SK-N-SH (cell line): ENCODE measurements at places on chromosomes 6 and 20. TPM values are rescaled to one million over a fixed set of nuclear protein-coding genes. Genes with fewer than 3 reads are reported as not detected.

- H3K4me1 ChIP-seq = no peaks in the 10 kb centered on the region
- DNase-seq = no peak
- H3K27ac ChIP-seq = no peak overlapping the region
Observed at GRCh38 chr6:128240024-128240428, 280.4 kb downstream of the PTPRK start.

- DNase-seq = no peak
- H3K27me3 ChIP-seq = no peaks in the 10 kb centered on the region
- peaks cover 13% of the 10 kb centered on the region; the same call in 1 of the 2 replicates for H3K4me1 ChIP-seq
- no peak overlapping the region for H3K27ac ChIP-seq
- no peak overlapping the region for H3K4me3 ChIP-seq
Observed at GRCh38 chr6:30891450-30891723, 7.1 kb downstream of the DDR1 start.

GRCh38 chr6:148293181-148293995 lies 49.2 kb upstream of the SASH1 start:
- H3K4me1 ChIP-seq = peaks cover 19% of the 10 kb centered on the region; the same call in 1 of the 2 replicates
- no peak overlapping the region for H3K4me3 ChIP-seq
- peak overlapping the region; percentile 94; the same call in 1 of the 2 replicates for H3K27ac ChIP-seq
- DNase-seq = no peak

DNA sequence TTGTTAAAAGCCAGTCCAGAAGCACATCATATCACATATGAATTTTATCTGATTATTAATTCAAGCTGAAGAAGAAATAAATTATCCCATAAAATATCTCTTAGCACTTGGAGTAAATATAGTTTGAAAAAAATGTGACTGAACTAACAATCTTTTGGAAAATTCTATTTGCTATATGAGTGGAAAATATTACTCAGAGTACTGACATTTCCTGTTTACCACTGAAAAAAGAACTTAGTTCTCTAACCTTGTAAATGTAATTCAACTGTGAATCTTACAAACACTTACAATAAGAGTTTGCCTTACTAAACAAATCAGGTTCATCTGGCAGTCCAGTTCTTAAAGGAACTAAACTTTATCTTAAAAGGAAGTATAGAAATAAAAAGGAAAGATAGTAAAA lies 44.2 kb downstream of the MOXD1 start:
- H3K4me1 ChIP-seq = no peaks in the 10 kb centered on the region
- no peak for DNase-seq
- no peak overlapping the region for H3K4me3 ChIP-seq

GRCh38 chr6:53433261-53433950 lies 84.7 kb upstream of the ELOVL5 start:
- no peak overlapping the region for H3K4me3 ChIP-seq
- H3K36me3 ChIP-seq = no peaks in the 10 kb centered on the region
- H3K4me1 ChIP-seq = no peaks in the 10 kb centered on the region
- no peaks in the 10 kb centered on the region; the same call in 1 of the 2 replicates for H3K27me3 ChIP-seq

DNA sequence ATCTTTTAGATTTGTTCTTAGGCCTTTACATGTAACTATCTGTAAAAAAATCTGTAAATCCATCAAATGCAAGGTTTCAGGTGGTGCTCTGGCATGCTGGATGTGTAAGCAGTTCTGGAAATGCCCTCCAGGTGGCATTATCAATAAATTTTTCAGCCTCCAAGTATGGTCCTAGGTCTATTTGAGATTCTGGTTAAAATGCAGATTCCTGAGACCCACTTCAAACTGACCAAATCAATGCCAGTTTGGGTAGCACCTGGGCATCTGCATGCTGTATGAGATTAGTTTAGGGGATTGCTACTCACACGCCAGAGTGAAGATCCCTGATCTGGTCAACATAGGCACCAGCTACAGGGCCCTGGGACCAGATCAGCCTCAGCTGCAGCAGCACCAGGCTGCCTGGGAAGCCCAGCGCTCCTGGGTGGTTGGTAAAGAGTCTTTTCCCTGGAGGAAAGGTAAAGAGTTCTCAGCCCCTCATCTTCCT lies 507.3 kb upstream of the CITED2 start:
- peak; percentile 51 for DNase-seq
- no peaks in the 10 kb centered on the region for H3K36me3 ChIP-seq
- H3K27me3 ChIP-seq = no peaks in the 10 kb centered on the region
- no peak overlapping the region; the same call in 1 of the 2 replicates for H3K4me3 ChIP-seq

GRCh38 chr6:145783796-145784195 lies 30.8 kb downstream of the FBXO30 start:
- peaks cover 2% of the 10 kb centered on the region; the same call in 1 of the 2 replicates for H3K36me3 ChIP-seq
- H3K4me3 ChIP-seq = no peak overlapping the region
- no peaks in the 10 kb centered on the region for H3K27me3 ChIP-seq

DNA sequence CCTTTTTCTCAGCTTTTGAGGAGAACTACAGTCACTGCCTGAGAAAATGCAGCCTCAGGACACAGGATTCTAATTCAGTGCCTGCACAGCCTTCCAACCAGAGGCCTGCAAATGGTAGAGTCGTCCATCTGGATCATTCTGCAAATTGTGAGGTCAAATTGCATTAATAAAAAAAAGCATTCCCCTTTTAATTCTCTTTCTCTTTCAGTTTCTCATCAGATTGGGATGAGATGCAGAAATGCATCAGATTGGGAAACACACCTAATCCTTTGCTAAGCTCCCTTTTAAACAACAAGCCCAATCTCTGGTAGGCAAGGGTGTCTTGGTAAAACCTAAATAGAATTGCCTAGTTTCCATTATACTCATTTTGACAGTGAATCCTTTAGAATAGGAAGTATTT lies 838.8 kb downstream of the MAFB start:
- no peaks in the 10 kb centered on the region for H3K27me3 ChIP-seq
- peaks cover 28% of the 10 kb centered on the region for H3K4me1 ChIP-seq
- H3K27ac ChIP-seq = peak overlapping the region; percentile 71
- H3K4me3 ChIP-seq = no peak overlapping the region
- H3K36me3 ChIP-seq = no peaks in the 10 kb centered on the region
- DNase-seq = no peak

- H3K27ac ChIP-seq = peak overlapping the region; percentile 77
- peaks cover 44% of the 10 kb centered on the region for H3K4me1 ChIP-seq
- DNase-seq = no peak
- H3K4me3 ChIP-seq = no peak overlapping the region
Observed at GRCh38 chr6:82954937-82955577, 110.6 kb downstream of the UBE3D start.

DNA sequence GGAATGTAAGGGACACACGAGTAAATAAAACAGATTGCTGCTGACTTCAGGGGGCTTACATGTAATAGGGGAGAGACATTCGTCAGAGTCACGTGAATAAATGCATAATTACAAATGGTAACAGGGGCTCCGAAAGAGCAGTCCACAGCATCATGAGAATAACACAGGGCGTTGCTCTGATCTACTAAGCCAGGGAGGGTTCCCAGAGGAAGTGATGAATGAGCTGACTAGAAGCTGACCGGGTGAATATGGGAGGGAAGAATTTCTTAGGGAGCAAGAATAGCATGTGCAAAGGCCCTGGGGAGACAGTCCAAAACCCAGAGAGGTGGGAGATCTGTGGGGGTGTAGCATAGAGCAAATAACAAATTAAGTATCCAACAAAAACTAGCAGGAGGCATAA lies 2.4 kb downstream of the BPI start:
- H3K4me3 ChIP-seq = no peak overlapping the region
- no peak for DNase-seq
- peaks cover 4% of the 10 kb centered on the region; the same call in 1 of the 2 replicates for H3K4me1 ChIP-seq
- H3K27ac ChIP-seq = no peak overlapping the region

DNA sequence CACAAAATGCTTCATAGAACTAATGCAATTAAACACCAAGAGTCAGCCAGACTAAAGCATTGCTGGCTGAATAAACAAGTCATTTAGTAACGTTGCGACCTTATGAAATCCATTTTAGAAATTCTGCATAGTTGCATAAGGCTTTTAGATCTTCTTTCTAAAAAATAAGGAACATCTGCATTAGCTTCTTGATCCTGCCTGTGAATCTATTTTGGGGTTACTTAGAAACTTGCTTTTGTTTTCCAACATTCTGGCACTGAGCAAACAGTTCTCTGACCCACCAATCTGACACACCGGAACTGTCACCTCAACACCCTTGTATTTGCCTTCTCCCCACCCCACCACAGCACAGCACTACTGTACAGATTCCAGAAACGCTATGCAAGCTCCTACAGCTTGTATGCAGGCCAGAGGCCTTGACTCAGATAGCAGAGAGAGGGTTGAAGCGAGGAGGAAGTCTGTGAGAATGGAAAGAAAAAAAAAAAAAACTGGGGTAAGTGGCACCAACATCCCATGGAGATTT lies 55.0 kb downstream of the KIF13A start:
- no peak for DNase-seq
- H3K36me3 ChIP-seq = no peaks in the 10 kb centered on the region
- H3K27me3 ChIP-seq = no peaks in the 10 kb centered on the region
- H3K4me3 ChIP-seq = no peak overlapping the region

- H3K4me1 ChIP-seq = peaks cover 12% of the 10 kb centered on the region; the same call in 1 of the 2 replicates
- H3K27me3 ChIP-seq = no peaks in the 10 kb centered on the region
- H3K27ac ChIP-seq = peak overlapping the region; percentile 96
- H3K4me3 ChIP-seq = peak overlapping the region; percentile 75
- peak; percentile 92 for DNase-seq
- no peaks in the 10 kb centered on the region for H3K36me3 ChIP-seq
Observed at GRCh38 chr6:156777577-156778453, 637 bp downstream of the ARID1B start.

DNA sequence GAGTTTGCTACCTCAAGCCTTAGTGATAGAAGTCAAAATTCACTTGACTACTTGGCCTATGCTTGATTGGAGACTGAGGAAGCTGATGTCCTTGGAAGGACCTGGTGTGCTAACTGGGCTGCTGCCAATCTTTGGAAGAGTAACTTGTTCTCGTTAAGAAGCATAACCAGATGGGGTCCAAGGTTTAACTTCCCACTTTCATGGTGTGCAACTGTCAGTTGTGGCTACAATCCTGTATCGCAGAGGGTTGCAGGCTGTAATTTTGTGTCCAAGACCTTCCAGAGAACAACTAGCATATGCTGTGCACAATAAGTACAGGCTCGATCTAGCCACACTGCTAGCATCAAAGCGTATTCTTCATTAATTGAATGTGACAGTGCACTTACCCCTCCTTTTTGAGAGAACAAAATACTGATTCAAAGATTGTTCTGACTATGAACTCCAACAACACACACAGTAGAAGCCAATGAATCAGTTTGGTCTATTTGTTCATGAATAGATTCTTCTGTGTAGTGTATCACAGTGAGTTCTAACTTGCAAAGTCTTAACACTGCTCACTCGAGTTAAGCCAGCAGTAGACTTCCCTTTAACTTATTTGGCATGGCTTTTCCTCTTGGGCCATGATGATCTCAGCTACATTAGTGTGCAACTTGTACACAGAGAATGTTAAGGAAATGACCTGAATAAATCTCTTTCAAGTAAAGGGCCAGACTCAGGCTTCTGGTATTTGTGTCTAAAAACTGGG lies 15.8 kb upstream of the PLCB1 start:
- no peaks in the 10 kb centered on the region for H3K36me3 ChIP-seq
- H3K27ac ChIP-seq = peak overlapping the region; percentile 79
- no peaks in the 10 kb centered on the region for H3K27me3 ChIP-seq
- no peak for DNase-seq
- no peak overlapping the region for H3K4me3 ChIP-seq

- H3K4me1 ChIP-seq = no peaks in the 10 kb centered on the region
- no peaks in the 10 kb centered on the region for H3K27me3 ChIP-seq
- H3K36me3 ChIP-seq = no peaks in the 10 kb centered on the region
- H3K27ac ChIP-seq = no peak overlapping the region
Observed at GRCh38 chr6:123780021-123780420, 23.6 kb upstream of the NKAIN2 start.

GRCh38 chr20:40104959-40105358 lies 584.1 kb downstream of the MAFB start:
- H3K4me1 ChIP-seq = peaks cover 3% of the 10 kb centered on the region; the same call in 1 of the 2 replicates
- no peak for DNase-seq
- no peaks in the 10 kb centered on the region for H3K27me3 ChIP-seq
- H3K36me3 ChIP-seq = no peaks in the 10 kb centered on the region
- H3K27ac ChIP-seq = no peak overlapping the region

DNA sequence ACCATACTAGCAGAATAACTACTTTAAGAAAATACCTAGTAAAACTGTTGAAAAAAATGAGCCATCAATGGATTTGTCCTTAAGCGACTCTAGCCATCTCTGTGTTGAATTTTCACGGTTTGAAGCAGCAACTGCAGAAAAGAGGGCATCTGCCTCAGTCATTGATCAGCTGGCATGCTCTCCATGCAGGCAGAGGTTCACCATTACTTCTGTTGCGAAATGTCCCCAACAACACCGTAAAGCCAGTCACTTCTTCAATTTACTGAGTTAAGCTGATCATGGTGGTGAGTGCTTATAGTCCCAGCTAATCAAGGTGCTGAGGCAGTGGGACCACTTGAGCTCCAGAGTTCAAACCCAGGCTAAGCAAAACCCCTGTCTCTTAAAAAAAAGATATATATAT lies 11.1 kb downstream of the TPD52L1 start:
- H3K36me3 ChIP-seq = no peaks in the 10 kb centered on the region
- H3K27ac ChIP-seq = no peak overlapping the region
- peaks cover 12% of the 10 kb centered on the region for H3K27me3 ChIP-seq
- no peak for DNase-seq
- no peak overlapping the region for H3K4me3 ChIP-seq

DNA sequence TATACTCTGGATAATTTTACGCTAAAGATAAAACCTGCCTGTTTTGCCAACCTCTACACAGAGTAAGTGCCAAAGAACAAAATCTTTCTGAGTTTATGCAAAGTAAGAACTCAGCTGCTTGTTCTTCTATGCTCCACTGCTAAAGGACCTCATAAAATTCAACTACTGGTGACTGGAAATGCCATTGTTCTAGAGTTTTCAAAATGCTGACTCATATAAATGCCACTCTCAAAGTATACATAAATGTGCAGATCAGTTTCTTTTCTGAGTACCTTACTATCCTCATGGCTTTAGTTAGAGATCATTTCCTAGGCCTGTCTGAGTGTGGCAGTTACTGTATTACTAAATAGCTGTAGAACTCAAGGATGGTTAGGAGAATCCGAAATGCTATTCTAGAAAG lies 45.6 kb downstream of the LYRM4 start:
- peaks cover 9% of the 10 kb centered on the region; the same call in 1 of the 2 replicates for H3K4me1 ChIP-seq
- H3K27me3 ChIP-seq = no peaks in the 10 kb centered on the region
- H3K36me3 ChIP-seq = peaks cover 13% of the 10 kb centered on the region
- H3K27ac ChIP-seq = peak overlapping the region; percentile 8; the same call in 1 of the 2 replicates

Gene CST2
- polyA plus RNA-seq = not detected in 2 replicates

Gene KIF6
- 0.13 and 0.18 TPM in 2 replicates for polyA plus RNA-seq

Gene TMEM217
- 1.5 and 2.0 TPM in 2 replicates for polyA plus RNA-seq

Gene ECHDC1
- 23.3 and 36.1 TPM in 2 replicates for polyA plus RNA-seq

Gene KIF25
- not detected in 2 replicates for polyA plus RNA-seq

Gene KIFC1
- 29.6 and 35.9 TPM in 2 replicates for polyA plus RNA-seq

Gene FAM50B
- polyA plus RNA-seq = 12.9 and 13.8 TPM in 2 replicates

Gene ARMC12
- 1.6 and 2.0 TPM in 2 replicates for polyA plus RNA-seq

Gene HCRTR2
- polyA plus RNA-seq = not detected in 2 replicates

Gene NOX3
- polyA plus RNA-seq = 0.02 TPM in 1 of 2 replicates, not detected in the other

Gene RNF182
- 8.0 and 10.9 TPM in 2 replicates for polyA plus RNA-seq

Gene TTLL9
- polyA plus RNA-seq = 0.23 and 0.32 TPM in 2 replicates
